RWPE2 (cell line): ENCODE measurements at places on chromosomes 5 and 9.

DNA sequence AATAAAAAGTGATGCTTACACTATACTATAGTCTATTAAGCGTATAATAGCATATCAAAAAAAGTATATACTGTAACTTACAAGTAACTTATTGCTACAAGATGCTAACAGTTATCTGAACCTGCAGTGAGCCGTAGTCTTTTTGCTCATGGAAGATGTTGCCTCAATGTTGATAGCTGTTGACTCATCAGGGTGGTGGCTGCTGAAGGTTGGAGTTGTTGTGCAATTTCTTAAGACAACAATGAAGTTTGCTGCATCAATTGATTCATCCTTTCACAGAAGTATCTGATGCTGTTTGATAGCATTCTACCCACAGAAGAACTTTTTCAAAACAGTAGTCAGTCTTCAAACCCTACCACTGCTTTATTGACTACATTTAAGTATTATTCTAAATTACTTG, 7.8 kb upstream of the C9orf40 start:
- no peaks in the 10 kb centered on the region for H3K27me3 ChIP-seq
- H3K36me3 ChIP-seq, result no peaks in the 10 kb centered on the region
- no peaks in the 10 kb centered on the region for H3K4me1 ChIP-seq
- no peak overlapping the region for H3K4me3 ChIP-seq

- no peaks in the 10 kb centered on the region for H3K4me1 ChIP-seq
- no peak overlapping the region for H3K27ac ChIP-seq
- peaks cover 17% of the 10 kb centered on the region for H3K27me3 ChIP-seq
- no peak for DNase-seq
- H3K4me3 ChIP-seq, result no peak overlapping the region
- H3K36me3 ChIP-seq, result no peaks in the 10 kb centered on the region
These were observed 11.3 kb upstream of the SCGB3A1 start for GRCh38 chr5:180602481-180603075.

- H3K4me1 ChIP-seq, result no peaks in the 10 kb centered on the region
- no peak overlapping the region for H3K4me3 ChIP-seq
- no peaks in the 10 kb centered on the region for H3K27me3 ChIP-seq
- no peaks in the 10 kb centered on the region for H3K36me3 ChIP-seq
- no peak for DNase-seq
These were observed 41.7 kb upstream of the BNC2 start for GRCh38 chr9:16912197-16912596.

DNA sequence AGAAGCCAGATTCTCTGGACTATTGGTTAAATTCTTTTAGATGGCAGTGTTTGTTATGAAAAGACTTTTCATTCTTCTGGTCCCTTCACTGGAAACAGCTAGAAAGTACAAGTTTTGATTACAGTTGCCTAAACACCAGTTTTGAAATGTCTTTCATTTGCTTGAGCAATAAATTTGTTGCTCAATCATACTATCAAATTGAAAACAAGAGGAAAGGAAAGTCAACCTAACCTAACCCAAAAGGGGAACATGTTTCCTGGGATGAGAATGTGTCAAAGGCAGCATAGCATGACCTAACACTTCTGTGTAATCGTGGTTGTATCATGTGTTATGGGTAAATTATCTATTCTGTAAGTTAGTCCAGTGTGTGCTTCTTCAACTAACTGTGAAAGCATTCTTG, 213.2 kb downstream of the TMC1 start:
- no peak for DNase-seq
- no peak overlapping the region for H3K4me3 ChIP-seq
- H3K4me1 ChIP-seq, result no peaks in the 10 kb centered on the region
- no peaks in the 10 kb centered on the region for H3K27me3 ChIP-seq
- H3K27ac ChIP-seq, result no peak overlapping the region
